ENCODE measurements at places on chromosomes 4 and X.

GRCh38 chrX:82945332-82945731, 562.8 kb upstream of the POU3F4 start:
- DNase-seq: no peak

DNA sequence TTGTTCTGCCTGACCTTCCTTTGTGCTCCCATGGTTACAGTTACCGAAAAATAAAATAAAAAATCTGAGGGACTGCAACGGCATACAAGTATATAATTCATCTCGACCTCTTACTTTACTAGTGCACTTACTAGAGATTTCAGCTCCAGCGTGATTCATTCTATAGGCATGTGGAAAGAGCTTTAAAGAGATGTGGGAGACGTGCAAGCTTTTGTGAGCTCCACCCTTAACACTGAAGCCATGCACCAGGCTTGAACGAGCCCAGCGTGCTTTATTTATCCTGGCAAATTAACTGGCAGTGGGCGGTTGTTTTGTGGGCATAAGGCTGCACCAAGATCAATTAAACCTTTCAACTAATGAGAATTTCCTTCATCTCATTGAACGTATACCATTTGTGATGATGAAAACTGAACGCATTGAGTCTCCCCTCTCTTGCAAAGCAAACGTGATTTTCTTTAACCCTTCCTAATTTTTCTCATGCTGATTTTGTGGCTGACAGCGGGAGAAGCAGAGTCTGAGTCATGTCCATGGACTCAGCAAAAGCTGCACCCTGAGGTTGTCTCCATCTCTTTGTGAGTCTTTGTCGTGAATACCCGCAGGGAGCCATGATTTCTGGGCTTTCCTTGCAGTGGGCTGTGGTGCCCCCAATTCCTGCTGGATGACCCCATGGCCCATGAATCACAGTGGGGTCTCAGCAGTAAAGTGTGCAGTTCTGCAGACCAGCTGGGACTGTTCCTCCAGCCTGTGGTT, 60.1 kb downstream of the MXRA5 start:
- DNase-seq: no peak

DNA sequence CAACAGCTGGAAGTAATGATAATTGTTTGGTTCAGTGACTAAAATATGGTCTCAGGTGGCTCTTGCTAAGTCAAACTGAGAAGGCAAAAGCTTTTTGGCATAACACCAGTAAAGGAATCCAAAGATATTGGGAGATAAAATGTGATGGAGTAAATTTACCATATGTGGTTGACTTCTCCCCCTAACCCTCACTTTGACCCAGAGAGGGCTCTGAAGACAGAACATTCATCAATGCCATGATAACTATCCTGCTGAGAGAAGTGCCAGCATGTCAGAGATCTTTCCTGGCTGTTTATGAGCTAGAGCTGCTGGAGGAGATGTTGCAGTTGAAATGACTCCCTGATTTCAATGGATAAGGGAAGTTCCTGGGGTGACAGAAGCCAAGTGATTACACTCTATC, 213.4 kb downstream of the SPCS3 start:
- DNase-seq: no peak

- no peak for DNase-seq
Measured at GRCh38 chr4:476501-476900, 22.5 kb downstream of the ZNF721 start.

GRCh38 chrX:11757397-11757718, 679 bp upstream of the MSL3 start:
- DNase-seq: no peak

- no peak for DNase-seq
Measured at GRCh38 chr4:78525559-78525958, 26.0 kb upstream of the ANXA3 start.

GRCh38 chr4:82667761-82668480, 106.1 kb upstream of the TMEM150C start:
- no peak for DNase-seq

DNA sequence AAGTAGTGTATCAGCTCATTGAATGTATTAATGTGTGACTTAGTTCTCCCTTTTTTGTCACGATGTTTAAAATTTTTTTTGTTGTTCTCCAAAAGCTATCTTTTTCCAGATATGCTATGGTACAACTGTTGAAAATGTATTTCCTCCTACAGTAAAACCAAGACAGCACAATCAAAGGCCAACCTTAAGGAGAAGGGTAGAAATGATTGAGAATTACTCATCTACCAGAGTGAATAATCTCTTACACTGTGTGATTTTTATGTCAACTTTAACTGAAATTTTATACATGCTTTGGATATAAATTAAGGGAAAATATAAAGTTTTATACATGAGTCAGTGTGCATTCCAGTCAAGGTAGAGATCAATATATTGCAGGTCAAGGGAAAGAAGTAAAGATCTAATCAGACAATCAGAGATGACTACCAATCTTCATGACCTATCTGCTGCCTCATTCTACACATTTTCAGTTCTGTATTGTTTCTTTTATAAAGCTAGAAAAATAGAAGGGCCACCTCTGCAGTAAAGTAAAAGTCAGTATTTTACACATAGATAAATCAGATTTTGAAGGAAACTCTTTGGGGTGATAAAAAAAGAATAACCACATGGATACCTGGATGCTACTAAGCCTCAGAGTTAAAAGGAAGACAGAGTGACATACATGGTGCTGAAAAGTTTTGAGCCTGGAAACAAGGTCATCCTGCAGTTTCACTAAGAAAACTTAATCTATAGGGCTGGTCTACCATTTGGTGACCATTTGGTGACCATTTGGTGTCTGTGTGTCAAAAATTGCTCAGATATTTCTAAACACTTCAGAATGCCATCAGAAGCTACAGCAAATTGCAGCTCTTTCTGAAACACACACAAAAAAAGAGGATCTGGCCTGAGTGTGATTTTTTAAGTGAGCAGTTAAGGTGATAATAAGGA, 1.6 kb downstream of the FAM13A start:
- no peak for DNase-seq

GRCh38 chrX:40061871-40062524, 35.8 kb downstream of the BCOR start:
- DNase-seq: no peak

GRCh38 chrX:71215338-71215912, 7.6 kb upstream of the GJB1 start:
- no peak for DNase-seq

DNA sequence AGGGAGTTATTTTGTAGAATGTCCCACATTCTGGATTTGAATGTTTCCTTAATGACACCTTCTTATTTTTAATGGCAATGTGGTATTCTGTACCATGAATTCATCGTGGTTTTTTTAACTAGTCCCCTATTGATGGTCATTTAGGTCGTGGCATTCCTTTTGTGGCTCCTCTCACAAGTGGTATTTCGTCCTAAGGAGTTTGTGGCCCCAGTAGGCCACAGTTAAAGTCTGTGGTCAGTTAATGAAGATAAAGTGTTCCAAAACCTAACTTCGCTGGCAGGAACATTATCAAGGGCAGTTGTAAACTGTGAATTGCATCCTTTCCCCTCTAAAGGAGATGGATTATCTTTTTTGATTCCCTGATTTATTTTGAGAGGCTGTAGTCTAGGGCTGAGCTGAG, 133.2 kb downstream of the TMEM164 start:
- DNase-seq: no peak

DNA sequence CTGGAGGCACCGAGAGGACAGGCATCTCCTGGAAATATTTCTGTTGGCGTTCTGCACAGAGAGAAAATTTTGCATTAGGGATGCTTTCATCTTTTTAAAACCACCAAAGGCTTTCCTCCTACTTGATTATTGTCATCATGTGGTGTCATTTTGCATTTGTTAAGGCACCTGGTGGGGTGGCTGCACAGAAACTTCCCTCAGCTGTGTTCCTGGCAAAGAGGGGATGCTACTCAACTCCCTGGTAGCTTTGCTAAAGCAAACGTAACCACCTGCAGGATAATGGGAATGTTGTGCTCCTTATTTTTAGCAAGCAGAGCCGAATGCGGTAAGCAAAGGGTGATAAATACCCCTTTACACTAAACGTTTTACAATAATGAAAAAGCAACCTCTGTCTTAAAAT, 229.8 kb downstream of the STIM2 start:
- DNase-seq: no peak

- no peak for DNase-seq
Measured at GRCh38 chrX:126237524-126237923, 71.4 kb upstream of the DCAF12L2 start.

GRCh38 chrX:56968980-56969379, 26.4 kb downstream of the SPIN3 start:
- DNase-seq: no peak

GRCh38 chrX:71489540-71489939, 43.4 kb upstream of the OGT start:
- DNase-seq: no peak

GRCh38 chr4:176611951-176612350, 180.8 kb downstream of the VEGFC start:
- no peak for DNase-seq

- DNase-seq: no peak
Measured at GRCh38 chr4:145786261-145786660, 106.3 kb downstream of the C4orf51 start.

- no peak for DNase-seq
Measured at GRCh38 chr4:82523179-82523578, 38.6 kb downstream of the TMEM150C start.

DNA sequence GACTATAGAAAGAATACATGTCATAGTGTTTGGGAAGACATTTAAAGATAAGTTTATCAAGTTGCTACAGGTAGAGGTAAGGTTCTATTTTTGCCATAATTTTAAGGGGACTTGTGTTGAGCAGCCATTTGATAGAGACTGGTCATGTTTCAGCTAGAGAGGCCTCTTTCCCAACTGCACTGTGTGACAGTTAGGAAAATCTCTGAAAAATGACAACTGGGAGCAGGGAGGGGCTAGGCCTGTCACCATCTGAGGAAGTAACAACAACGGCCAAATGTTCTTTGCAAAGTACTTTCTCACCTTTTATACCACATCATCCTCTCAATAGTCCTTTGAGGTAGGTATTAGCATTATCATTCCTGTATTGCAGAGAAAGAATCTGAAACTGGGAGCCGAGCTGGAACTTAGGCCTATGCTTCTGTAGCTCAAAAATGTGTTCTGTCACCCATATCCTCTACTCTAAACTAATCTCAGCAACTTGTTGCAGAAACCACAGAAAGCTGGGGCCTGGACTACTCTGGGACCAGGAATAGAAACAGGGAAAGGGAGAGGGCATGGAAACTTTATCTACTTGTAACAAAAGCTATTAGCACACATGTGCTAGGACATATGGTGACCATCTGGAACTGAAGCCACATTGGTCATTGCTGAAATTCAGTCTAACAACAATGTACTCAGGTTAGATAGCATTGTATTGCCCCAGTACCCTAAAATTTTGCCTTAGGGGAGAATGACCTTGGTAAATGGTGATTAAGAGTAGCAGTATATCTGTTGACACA, 198.9 kb downstream of the MID1IP1 start:
- DNase-seq: no peak

DNA sequence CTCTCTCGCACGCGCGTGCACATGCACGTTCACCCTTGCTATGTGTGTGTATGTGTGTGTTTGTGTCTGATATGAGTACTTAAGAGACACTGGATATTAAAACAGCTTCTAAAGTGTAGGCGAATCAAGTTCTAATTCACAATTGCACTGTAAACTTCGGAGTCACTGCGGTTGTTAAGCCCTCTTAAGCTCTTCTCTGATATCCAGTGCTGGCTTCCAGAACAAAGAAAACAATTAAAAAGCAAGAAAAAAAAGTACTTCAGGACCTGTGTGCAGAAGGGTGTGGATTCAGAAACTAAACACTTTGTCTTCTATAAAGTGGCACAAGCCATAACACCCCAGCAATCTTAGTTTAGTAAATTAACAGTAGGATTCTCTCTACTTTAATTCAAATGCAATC, 300.2 kb downstream of the PCDH7 start:
- DNase-seq: no peak

- DNase-seq: no peak
Measured at GRCh38 chr4:81747242-81747930, 275.7 kb upstream of the RASGEF1B start.

GRCh38 chrX:47148946-47149345, 3.9 kb downstream of the RBM10 start:
- no peak for DNase-seq

DNA sequence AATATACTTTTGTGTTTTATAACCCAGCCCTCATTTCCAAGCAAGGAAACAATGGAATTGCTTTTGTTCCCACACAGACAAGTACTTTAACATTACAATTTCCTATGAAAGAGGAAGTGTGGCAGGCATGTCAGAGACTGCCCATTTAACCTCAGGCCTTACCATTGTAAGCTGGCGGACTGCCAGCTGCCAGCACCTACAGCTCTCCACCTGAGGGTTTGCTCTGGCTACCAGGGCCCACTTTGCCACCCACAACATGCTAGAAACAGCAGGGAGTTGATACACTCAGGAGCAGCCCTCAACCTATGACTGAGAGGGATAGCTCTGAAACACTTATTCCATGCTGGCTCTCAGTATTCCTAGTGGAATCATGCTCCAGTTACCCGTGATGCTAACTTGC, 152.3 kb upstream of the PRDX4 start:
- DNase-seq: no peak

DNA sequence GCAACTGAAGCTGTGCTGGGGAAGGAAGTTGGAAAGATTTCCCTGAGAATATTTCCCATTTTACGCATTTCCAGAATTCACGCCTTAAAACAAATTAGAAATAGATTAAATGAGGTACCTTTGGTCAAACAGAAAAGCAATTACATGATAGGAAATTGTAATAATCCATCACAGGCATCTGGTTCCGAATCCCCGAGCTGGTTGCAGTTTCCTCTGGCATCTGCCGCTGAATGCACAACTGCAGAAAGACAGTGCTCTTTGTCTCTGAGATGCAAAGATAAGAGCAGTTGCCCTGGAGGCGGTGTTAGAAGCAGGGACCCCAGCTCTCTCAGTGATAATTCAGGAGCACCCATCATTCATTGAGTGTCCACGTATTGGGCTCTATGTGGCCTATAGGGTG, 224.4 kb downstream of the LDB2 start:
- DNase-seq: no peak

GRCh38 chrX:63511361-63511760, 160.2 kb upstream of the SPIN4 start:
- DNase-seq: no peak

- DNase-seq: no peak
Measured at GRCh38 chr4:53346920-53347852, 18.7 kb downstream of the SCFD2 start.

DNA sequence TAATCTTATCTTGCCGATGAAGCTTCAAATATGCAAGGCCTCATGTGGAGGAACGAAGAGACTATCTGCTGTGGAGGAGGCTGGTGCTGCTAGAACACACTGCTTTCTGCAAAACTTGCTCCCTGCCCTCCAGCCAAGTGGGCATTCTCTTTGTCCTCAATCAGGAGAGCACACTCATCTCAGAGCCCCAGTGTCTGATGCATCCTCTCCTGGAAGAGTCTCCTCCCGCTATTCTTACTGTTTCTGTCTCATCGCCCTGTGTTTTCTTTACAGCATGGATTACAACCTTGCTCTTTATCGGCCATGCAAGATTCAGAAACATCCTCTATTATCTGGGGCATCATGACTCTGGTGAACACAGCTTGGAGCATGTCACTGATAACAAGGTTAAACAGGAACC, 68.2 kb upstream of the MTNR1A start:
- no peak for DNase-seq
